Activated naive CD4-positive, alpha-beta T cell (primary cell): ENCODE measurements at places on chromosomes 3 and 15.

DNA sequence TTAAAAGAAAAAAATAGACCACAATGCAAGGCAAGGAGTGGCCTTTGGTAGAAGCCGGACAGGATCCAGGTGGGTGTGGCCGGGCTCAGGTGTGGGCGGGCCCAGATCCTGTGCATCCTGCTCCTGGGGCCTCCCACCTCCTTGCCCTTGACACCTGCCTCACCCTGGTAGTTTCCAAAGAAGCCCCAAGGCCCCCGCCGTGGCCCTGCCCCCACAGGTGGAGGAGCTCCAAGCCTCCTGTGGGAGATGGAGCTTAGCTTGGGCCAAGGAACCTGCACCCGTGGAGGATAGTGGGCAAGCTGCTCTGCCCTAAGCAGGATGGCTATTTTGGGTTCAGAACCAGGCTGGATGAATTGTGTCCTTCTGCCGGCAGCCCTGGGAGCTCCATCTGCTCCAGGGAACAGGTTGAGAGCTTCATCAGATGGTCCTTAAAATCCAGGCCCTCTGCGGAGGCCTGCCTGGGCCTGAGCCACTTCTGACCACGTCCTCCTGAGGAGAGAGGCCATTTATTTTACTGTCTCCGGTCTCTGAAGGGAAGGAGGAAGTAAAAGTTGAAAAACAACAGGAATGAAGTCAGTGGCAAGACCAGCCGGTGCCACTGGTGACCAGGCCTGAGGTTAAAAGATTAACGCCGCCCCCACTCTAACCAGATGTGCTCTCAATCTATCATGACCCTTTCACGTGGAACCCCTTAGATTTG, 53.9 kb upstream of the KLF13 start:
- no peak for DNase-seq

DNA sequence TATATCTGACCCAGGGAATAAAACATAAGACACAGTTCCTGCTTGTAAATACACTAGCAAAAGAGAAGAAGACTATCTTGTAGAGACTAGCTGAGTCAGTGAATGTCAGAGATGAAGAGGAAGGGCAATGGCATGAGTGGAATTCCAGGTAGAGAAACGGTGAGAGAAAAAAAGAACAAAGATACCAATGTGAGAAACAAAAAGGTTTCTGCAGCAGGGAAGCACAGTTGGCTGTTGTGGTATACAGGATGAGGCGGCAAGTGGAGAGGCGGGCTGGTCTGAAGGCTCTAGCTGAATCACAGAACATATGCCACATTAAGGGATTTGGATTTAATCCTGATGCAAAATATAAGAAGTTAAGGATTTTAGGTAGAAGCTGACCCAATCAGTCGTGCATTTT, 17.1 kb upstream of the TASOR start:
- no peak for DNase-seq

DNA sequence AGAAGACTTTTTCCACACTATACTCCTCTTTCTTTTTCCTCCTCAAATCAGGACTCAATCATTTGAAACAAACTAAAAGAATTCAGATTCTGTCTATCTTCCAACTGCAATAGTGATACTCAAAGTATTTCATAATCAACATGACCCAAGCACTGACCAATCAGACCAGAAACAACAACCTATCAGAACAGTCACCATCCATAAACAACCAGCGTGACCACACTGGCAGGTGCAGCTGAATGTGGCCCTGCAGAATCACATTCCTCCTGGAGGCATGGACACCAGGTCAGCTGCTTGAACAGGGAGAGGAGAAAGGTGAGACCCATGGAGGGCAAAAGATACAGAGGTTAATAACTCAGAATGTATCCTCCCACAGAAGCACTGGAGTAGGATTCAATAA, 13.3 kb downstream of the HRG start:
- DNase-seq: no peak

GRCh38 chr3:129514110-129514509, 14.3 kb upstream of the RHO start:
- DNase-seq: no peak

- DNase-seq: no peak
Measured at GRCh38 chr15:64904189-64904588, 7.5 kb upstream of the ANKDD1A start.

DNA sequence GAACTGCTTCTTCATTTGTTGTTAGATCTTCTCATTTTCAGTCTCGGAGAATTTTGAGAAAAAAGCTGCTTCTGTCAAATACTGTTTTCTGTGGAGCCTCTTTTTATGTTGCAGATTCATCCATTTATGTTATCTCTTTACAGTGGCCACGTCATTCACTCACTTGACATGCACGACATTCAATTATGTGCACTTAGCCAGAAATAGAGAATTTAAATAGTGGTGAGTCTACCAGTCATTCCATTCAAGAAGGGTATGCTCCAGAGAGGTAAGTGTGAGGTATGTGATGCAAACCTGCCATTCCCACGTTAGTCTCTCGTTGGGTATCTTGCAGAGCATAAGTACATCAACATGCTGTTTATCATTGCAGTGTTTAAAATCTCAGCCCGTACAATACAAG, 9.8 kb downstream of the ARPP19 start:
- no peak for DNase-seq

DNA sequence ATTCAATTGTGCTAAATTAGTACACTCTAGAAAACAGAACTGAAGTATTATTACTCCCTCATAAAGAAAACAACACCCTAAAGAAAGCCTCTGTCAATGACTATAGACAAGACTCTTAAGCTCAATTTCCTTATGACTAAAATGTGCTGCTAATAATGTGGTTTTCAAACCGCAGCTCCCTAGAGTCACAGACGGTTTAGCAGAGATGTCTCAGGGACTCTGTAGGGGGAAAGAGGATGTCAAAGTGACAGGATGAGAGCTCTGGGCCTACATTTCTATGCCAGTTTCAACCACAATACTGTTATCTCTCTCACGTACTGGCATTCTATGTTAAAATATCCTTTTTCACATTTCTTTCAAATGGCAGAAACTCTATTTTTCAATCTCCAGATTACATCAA, 37.6 kb upstream of the WDR49 start:
- no peak for DNase-seq

GRCh38 chr3:42387802-42388651, 22.4 kb downstream of the LYZL4 start:
- no peak for DNase-seq

GRCh38 chr15:73915082-73915481, 11.2 kb upstream of the LOXL1 start:
- DNase-seq: no peak

GRCh38 chr3:13496879-13497278, 16.8 kb downstream of the HDAC11 start:
- DNase-seq: no peak

- DNase-seq: no peak
Measured at GRCh38 chr3:160931474-160931873, 173.7 kb downstream of the B3GALNT1 start.

DNA sequence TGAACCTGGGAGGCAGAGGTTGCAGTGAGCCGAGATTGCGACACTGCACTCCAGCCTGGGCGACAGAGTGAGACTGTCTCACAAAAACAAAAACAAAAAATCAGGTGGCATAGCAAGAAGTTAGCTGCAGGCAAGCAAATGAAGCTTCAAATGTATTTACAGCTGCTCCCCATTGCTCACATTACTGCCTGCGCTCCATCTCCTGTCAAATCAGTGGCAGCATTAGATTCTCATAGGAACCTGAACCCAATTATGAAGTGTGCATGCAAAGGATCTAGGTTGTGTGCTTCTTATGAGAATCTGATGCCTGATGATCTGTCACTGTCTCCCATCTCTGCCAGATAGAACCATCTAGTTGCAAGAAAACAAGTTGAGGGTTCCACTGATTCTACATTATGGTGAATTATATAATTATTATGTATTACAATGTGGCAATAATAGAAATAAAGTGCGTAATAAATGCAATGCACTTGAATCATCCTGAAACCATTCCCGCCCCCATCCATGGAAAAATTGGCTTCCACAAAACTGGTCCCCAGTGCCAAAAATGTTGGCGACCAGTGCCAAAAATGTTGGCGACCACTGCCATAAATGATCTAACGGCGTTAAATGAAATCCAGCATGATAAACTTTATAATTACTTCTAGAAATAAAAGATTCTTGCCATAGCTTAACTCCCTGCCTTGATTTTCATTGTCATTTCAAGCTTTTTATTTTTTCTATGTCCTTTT, 616.7 kb upstream of the NAALADL2 start:
- no peak for DNase-seq

GRCh38 chr3:45365060-45365459, 23.3 kb upstream of the LARS2 start:
- DNase-seq: no peak

GRCh38 chr15:39510001-39510701, 70.7 kb upstream of the THBS1 start:
- DNase-seq: no peak

- no peak for DNase-seq
Measured at GRCh38 chr15:61749169-61749568, 311.1 kb downstream of the VPS13C start.

DNA sequence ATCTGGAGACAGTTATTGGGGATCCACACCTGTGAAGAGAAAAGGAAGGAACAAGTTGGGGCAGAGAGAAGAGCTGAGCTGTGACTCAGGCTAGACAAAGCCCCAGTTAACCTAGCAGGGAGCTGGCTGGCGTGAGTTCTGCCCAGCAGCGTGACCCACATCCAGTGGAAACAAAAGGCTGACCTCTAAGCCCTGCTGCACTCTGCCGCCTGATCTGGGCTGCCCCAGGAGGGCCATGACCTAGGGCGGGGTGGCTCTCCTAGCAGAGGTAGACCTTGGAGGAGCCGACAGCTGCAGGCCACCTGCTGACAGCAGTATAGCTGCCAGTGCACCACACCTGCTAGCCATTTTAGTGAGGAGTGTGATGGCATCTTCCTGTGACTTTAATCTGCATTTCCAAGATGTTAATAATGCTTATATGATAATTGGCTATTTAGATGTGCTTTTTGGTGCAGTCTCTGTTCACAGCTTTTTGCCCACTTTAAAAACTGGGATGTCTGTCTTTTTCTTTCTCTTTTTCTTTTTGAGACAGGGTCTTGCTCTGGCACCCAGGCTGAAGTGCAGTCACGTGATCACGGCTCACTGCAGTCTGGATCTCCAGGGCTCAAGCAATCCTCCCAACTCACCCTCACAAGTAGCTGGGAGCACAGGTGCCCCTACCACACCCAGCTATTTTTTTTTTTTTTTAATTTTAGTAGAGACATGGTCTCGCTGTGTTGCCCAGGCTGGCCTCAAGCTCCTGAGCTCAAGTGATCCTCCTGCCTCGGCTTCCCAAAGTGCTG, 78.1 kb downstream of the LSM3 start:
- DNase-seq: no peak

- no peak for DNase-seq
Measured at GRCh38 chr3:108008931-108009639, 81.7 kb downstream of the CD47 start.

DNA sequence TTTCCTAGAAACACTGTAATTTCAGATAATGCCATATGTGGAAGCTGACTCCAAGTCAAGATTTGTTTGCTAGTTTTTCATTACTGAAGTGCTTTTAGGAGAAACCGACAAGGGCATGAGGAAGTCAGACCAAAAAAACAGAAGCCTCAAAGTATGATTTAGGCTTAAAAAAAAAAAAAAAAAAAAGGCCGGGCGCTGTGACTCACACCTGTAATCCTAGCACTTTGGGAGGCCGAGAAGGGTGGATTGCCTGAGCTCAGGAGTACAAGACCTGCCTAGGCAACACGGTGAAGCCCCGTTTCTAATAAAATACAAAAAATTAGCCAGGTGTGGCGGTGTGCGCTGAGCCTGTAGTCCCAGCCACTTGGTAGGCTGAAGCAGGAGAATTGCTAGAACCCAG, 11.6 kb downstream of the RPL15 start:
- DNase-seq: no peak

- DNase-seq: no peak
Measured at GRCh38 chr15:92118162-92118935, 264.8 kb downstream of the SLCO3A1 start.

DNA sequence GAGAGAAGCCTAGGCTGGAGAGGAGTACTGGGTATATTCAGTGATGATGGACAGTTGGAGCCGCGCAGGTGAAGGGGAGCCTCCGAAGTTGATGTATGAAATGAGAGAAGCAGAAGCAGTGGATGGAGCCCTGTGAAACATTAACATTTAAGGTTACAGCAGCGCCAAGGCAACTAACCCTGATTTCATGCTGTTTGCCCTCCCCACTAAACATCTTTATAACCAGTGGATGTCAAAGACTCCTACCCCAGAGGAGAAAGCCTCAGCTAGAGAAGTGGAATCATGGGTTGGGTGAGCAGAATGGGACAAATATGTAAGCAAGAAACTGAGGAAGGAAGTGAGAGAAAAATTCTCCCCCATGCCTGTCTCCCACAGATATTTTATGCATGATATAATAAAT, 92.0 kb upstream of the NMNAT3 start:
- DNase-seq: no peak

DNA sequence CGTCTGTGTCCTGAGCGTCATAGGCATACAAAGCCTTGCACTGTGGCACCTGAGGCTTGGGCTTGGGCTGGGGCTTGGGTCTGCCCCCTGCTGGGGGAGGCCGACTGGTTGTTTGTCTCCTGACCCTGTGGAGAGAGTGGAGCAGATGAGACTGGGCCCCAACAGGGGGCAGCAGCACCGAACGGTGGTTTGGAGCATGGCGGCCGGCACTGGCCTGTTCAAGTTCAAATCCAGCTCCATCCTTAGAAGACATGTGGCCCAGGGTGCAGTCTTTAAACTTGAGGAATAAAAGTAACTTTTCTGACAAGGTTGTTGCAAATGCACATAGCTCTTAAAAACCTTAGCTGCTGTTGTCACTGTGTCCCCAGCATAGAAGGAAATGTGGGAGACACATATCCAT, 33.3 kb downstream of the CCNB2 start:
- DNase-seq: no peak

- no peak for DNase-seq
Measured at GRCh38 chr3:49616061-49616460, 58.1 kb upstream of the APEH start.

- no peak for DNase-seq
Measured at GRCh38 chr15:61051569-61052031, 177.5 kb downstream of the RORA start.

DNA sequence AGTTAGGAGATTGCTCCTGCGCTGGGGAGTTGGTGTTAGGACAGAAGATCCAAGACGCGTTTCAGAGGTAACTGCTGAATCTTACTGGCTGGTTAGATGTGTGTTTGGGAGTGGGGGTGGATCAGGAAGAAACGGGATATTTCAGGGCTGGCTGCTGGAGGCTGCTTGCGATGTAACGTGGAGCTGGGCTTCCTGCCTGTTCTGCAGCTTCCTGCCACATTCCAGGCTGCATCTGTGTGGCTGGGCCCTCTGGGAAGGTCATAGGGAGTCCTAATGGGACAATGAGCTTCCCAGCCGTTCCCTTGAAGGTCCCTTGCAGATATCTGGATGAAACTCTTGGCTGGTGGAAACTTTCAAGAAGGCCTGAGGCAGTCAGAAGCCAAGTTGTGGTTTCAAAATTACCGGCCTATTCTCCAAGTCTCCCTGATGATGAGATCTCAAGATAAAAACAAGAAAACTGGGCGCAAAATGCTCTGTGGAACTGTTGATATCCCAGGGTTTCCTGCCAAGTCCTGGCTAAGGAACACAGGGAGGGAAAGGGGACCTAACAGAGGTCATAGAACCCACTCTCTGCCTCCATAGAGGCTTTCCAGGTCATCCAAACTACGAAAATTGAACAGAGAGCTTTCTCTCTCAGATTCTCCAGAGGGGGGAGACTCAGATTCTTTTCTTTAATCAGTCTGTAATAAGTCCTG, 67.0 kb downstream of the NOX5 start:
- no peak for DNase-seq

GRCh38 chr3:124281453-124282316, 289.8 kb upstream of the ROPN1 start:
- DNase-seq: no peak
